ENCODE measurements at places on chromosomes 7 and 10.
A peak's percentile ranks its signal among the peaks of the same experiment; 100 is the strongest.

DNA sequence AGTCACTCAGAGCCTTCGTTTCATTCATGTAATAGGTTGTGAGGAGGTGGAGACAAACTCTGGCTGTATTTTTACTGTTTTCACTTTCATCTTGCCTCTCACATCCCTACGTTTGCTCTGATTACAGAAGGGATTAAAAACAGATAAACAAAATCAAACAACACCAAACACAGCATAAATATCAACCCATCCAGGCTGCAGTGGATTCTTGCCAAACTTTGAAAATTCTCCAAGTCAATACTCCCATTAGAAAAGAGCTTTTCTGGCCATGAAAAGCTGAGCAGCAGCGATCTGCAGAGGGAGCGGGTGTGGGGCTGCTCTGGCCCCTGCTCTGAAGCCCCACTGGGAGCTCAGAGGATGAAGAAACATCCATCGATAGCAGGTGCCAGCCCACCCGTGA is 283.2 kb downstream of the WDR37 start:
- no peak for DNase-seq

GRCh38 chr7:22397981-22398380 is 41.0 kb upstream of the RAPGEF5 start:
- DNase-seq = no peak

DNA sequence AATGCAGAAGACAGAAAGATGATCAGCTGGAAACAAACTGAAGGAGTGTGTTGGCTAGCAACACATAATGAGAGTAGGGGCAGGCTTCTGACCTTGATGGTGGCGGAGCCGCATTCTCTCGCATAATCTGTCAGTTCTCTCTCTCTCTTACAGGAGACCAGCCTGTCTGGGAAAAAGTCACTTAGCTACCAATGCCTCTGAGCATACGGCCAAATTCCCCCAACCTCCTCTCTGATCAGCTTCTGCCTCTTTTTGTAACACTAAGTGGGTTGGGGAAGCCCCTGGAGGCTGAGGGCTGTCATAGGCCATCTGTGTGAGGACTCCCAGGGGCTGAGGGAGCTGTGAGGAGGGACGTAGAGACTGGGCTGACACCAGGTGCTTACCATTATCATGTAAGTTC is 104.6 kb downstream of the HIPK2 start:
- DNase-seq = no peak

DNA sequence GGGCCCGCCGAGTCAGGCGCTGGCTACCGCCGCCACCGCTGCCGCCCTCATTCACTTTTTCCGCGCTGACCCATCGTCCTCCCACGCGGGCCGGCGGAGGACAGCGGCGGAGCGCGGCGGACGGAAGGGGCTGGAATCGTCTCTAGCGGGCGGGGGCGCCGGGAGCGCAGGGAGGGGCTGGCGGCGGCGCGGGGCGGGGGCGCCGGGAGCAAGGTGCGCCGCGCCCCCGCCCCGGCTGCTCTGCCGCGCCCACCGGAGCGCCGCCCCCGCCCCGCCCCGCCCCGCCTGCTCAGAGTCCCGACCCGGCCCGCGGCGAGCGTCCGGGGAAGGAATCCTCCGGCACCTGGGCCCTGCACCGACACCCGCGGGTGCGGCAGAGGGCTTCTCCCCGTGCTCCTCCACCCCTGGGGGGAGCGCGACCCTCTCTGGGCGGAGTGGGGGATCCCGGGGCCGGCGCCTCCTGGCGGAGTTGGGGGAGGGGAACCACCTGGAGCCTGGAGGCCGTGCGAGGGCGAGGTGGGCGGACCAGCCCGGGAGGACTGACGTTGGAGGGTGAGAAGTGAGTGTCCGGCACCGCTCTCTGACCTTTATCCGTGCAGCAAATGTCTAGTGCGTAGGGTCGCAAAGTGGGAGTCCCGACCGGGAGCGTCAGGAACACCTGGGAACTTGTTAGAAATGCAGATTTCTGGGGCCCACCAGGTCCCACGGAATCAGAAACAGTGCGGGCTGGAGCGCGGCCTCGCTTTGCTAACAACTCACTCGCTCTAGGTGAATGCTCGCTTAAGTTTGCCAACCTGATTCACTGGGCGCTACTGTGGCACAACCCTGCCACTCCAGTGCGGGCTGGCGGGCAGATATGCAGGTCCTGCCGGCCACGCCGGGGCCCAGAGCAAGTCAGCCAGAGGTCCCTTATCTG is at the start of gene COBL:
COBL (minus strand) TSS at position 144 of the 916 bp plus-strand sequence. CDS start 176 bp downstream, outside the sequence.
- DNase-seq = no peak

DNA sequence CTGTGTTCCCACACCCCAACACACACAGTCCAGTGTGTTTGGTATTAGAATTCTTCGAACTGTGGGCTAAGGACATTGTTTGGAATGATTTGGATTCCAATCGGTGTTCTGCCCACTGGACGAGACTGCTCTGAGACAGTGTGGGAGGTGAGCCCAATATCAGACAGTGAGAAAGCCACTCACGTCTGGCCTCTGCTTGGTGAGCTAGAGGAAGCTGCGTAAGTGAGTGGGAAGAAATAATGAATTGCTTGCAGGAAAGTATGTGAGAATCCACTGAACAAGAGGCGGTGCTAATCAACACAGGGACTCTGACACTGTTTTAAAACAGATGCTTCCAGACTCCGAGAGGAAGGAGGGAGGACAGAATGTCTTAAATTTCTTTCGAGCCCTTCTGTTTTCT is 675.0 kb upstream of the ANKRD30A start:
- no peak for DNase-seq

GRCh38 chr7:27593226-27593625 is 69.5 kb downstream of the HIBADH start:
- no peak for DNase-seq

- DNase-seq = no peak
Observed at GRCh38 chr10:84188815-84189214, 5.5 kb upstream of the CDHR1 start.

GRCh38 chr10:117477961-117478670 is 64.4 kb upstream of the EMX2 start:
- no peak for DNase-seq

GRCh38 chr10:60341969-60342368 is 47.7 kb downstream of the ANK3 start:
- DNase-seq = no peak

GRCh38 chr10:101291331-101292193 is 62.3 kb upstream of the LBX1 start:
- DNase-seq = no peak

DNA sequence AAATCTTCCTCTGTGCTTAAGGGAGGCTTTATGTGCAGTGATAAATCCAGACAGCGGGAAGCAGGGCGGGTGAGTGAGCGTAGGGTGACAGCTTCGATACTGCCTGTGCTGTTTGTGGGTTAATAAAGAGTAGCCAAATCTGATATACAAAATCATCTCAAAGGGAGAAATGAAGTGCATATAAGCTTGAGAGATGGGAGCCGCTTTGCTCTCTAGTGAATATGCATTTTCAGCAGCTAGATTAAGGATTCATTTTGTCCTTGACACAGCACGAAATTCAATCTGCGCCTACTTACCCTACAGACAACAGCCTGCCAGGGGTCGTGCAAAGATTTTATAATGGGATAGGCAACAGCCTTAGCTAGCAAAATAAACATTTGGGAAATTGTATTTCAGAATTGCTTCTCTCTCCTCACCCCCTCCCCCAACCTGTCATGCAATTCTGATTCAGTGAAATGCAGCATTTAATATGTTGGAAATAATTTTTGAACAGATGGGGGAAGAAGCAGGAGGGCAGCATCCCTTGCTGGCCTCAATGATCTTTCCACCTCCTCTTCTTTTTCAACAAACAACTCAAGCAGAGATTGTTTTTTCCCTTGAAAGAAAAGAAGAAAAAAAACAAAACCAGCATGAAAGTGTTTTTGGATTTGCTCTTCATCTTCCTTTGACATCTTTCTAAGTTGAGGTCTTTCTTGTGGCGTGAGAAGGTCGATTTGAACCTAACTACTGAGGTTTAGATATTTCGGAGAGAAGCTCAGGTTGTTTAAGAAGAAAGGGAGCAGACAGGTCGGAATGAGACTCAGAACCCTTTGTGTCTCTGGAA is 117.9 kb downstream of the AOAH start:
- DNase-seq = no peak

GRCh38 chr10:129501652-129502436 is 34.8 kb downstream of the MGMT start:
- no peak for DNase-seq

- DNase-seq = no peak
Observed at GRCh38 chr10:106595281-106595680, 569.2 kb downstream of the SORCS1 start.

- no peak for DNase-seq
Observed at GRCh38 chr7:149743476-149744255, 29.7 kb downstream of the ZNF467 start.

DNA sequence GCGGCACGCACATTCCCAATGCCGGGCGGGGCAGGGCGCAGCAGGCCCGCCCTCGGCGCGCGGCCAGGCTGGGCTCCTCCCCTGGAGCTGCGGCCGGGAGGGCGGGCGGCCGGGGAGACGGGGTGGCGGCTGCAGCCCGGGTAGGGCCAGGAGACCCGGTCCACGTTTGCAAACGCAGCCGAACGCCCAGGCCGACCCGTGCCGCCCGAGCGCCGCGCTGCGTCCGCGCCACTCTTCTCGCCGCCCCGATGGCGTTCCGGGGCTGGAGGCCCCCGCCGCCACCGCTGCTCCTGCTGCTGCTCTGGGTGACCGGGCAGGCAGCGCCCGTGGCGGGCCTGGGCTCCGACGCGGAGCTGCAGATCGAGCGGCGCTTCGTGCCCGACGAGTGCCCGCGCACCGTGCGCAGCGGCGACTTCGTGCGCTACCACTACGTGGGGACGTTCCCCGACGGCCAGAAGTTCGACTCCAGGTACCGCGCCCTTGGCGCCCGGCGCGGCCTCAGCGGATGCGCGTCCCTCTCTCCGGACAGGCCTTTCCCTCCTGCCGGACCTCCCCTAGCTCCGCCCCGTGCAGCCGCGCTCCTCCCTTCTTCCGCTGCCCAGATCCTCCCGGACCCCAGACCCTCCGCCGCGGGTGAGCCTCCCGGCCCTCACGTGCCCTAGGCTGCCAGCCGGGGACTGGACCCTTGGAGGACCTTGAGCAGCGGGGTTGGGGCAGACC is at the start of gene FKBP9:
FKBP9 (plus strand) TSS at position 115 of the 720 bp plus-strand sequence; CDS start at position 249, 134 bp downstream.
- DNase-seq = peak; percentile 92

- no peak for DNase-seq
Observed at GRCh38 chr7:31456646-31457368, 57.1 kb upstream of the ITPRID1 start.

- no peak for DNase-seq
Observed at GRCh38 chr10:125441151-125441550, 241.8 kb downstream of the TEX36 start.

- DNase-seq = no peak
Observed at GRCh38 chr10:79055100-79055782, 13.5 kb upstream of the ZMIZ1 start.

DNA sequence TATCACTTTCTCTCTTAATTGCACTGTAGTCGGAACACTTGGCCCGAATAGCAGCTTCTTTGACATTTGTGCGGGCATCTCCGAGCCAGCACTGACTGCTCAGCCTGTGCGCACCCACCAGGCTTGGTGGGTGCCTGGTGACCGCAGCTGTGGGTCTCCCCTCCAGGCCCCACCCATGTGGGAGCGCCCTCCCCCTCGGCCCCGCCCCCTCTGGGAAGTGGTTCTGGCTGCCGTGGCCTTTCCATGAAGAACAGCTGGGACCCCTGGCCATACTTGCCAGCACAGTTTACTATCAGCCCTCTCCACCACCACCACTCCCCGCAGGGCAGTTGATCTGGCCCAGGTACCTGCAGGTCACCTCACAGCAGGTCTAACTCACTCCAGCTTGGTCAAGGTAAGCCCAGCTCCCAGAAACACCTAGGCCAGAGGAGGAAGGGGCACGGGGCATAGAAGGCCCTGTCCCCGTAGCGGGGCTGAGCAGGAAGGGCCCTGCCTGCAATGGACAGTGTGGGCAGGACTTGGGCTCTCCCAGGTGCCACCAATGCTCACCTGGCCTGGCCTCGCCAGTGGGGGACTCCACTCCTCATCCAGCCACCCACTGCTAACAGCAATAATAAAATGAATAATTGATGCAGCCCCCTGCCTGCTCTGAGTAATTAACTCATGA is 5.8 kb downstream of the RASGEF1A start:
- peak; percentile 45 for DNase-seq

- DNase-seq = no peak
Observed at GRCh38 chr10:104580321-104580720, 60.8 kb upstream of the SORCS3 start.

DNA sequence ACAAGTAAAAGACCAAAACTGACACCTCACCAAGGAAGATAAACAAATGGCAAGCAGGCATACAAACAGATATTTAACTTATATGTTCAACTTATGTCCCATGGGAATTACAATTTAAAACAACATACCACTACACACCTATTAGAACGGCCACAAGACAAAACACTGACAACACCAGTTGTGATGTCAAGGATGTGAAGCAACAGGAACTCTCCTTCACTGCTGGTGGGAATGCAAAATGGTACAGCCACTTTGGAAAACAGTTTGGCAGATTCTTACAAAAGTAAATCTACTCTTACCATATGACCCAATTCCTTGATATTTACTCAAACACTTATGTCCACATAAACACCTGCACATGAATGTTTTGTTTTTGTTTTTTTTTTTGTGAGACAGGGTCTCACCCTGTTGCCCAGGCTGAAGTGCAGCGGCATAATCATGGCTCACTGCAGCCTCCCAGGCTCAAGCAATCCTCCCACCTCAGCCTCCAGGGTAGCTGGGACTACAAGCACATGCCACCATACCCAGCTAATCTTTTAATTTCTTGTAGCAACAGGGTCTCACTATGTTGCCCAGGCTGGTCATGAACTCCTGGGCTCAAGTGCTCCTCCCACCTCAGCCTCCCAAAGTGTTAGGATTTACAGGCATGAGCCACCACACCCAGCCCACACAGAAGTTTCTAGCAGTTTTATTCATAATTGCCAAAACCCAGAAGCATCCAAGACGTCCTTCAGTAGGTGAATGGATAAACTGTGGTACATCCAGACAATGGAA is 27.3 kb downstream of the HERC4 start:
- DNase-seq = no peak

DNA sequence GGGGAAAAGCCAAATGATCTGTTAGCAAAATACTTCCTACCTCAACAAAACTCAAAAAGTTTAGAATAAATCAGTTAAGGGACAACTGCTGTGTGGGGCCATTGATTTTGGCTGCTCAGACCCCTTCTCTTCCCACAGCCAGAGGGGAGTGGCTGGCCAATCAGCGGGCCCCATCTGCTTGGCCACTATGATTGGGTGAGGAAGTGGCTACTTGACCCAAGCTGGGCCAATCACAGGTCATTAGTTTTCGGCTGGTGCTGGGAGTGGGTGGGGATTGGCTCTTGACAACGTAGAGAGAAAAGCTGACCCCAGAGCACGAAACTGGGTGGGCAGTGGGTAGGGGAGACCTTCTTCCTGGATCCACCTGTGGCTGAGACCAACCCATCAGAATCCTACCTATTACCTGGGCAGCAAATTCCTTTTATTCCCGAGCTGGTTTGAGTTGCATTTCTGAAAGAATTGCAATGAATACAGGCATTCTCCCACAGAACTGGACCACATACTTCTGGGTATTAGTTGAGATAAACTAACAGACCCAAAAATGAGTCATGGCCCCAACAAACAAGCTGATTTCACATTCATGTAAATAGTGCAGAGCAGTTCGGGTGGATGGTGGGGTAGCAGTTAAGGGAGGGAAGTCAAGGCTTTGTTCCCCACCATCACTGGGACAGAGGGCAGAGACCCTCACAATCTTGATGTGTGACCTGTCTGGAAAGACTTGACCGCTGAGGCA is 35.6 kb upstream of the HMX3 start:
- DNase-seq = no peak

Measured in coronary artery (tissue), 2 donors.